NCI-H446 treated with DMSO at 0.1 percent for 48 hours (cell line): ENCODE measurements at places on chromosomes 12 and 14.

DNA sequence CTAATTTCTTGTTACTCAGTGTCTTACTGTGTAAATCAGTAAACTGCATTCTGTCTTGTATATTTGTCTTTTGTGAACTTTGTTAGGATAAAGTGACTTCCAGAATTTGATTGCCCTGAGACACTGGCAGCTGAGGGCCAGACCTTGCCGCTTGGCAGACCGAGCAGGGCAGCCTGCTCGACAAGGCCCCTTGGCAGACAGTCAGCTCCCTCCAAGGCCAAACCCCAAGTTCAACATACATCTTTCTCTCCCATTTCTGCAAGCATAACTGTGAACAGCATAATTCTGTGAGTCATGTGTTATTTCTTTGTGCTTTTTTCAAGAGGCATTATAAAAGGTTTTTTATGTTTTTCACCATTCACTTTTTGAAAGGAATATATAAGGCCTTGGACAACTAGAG, 39.2 kb upstream of the BMAL2 start:
- DNase-seq, result peak; percentile 30

GRCh38 chr12:122661938-122662337, 41.2 kb downstream of the HCAR2 start:
- no peak for DNase-seq

GRCh38 chr12:24020397-24021163, 71.1 kb upstream of the SOX5 start:
- DNase-seq, result no peak

GRCh38 chr12:52474212-52474611, 607 bp upstream of the KRT6C start:
- DNase-seq, result no peak

DNA sequence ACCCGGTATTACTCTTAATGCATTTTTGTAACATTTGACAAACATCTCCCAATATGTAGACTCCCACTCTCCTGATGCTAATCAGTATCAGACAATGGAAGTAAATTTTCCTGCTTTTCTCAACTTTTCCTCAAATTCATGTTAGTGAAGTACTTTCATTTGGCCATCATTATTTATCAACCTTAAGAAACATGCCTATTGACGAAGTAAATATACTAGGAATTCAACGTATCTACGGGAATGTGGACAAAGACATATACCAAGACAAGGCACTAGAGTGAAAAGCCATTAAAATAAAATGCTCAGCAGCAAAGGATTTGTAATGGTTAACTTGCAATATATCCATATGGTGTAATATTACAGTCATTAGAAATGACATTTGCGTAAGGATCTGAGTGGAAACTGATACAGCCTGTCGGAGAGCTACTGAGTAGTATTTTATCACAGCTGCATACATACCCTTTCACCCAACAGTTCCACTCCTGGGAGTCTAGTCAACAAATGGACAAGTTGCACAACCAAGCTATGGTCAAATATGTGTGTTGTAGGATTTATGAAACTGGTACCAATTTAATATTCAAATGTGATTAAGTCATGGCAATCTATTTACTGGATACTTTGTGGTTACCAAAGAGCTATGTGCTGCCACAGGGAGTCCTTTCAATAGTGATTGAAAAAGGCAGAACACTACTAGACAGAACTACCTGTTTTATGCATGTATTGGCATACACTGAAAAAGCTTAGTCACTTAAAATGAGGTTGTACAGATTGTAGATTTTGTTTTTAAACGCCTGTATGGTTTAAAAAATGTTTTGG, 26.5 kb downstream of the NUDT4 start:
- DNase-seq, result no peak

- no peak for DNase-seq
These were observed 4.1 kb downstream of the CDKN1B start for GRCh38 chr12:12721176-12721751.
